T-helper 2 cell treated with Interferon-gamma antibody and Interleukin-4, amounts not matched to agents 5 μg/mL and 100 μg/mL, for 36 hours (primary cell): ENCODE measurements at places on chromosomes 2 and 18.

DNA sequence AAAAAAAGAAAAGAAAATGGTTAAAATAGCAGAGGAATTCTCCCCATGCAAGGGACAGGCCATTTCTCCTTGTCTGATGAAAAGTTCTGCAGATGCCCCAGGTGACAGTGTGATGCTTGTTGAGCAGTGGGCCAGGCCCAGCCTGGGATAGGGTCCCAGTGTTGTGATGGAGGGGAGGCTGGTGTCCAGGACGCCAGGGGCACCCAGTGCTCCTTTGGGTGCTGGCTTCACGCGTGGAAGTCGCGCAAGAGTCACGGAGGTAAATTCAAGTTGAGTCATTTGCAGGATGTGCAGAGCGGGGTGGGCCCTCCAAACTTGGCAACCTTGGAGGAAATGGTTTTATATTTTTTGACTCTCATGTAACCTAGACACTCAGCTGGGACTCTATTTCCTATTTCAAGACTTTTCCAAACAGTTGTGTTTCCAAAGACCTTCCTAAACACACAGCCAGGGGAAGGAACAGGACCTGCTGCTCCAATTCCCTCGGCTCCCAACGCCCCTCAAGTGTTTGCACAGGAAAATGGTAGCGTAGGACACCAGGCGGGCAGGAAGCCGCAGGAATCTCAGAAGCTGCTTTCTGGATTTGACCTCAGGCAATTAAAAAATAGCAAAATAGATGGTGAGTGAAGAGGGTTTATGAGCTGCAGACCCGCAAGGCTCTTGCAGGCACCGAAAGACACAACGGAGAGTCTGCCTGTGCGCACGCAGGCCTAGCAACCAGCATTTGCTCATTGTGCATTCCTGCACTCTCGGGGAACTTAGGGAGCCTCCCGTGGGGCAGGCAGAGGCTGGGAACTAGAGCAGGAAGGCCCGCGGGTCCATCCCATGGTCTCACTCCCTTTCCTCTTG is 107.1 kb upstream of the ODC1 start:
- no peaks in the 10 kb centered on the region for H3K27me3 ChIP-seq
- no peak overlapping the region for H3K4me3 ChIP-seq
- no peak overlapping the region for H3K27ac ChIP-seq
- no peaks in the 10 kb centered on the region for H3K36me3 ChIP-seq
- DNase-seq: no peak

DNA sequence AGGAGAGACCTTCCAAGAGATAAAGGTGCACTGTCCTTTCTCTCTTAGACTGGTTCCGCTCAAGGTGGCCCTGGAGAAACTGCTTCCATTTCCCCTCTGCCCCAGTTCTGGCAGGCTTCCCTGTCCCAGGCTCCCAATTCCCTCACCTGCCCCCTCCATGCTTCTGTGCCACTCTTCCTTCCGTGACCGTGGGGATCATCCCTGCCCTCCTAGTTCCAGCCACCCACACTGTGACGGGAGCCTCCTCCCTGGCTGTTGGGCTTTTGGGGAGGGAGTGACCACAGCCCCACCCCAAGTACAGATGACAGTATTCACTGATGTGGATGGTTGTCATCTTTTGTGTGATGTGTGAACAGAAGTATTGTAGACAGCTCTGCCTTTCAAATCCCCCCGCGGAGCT is 2.8 kb downstream of the IMPA2 start:
- no peak for DNase-seq
- H3K36me3 ChIP-seq: no peaks in the 10 kb centered on the region
- peaks cover 19% of the 10 kb centered on the region for H3K4me1 ChIP-seq
- no peak overlapping the region for H3K27ac ChIP-seq

GRCh38 chr2:218876562-218877219 is 4.0 kb upstream of the WNT10A start:
- peaks cover 59% of the 10 kb centered on the region for H3K27me3 ChIP-seq
- DNase-seq: peak; percentile 46
- no peak overlapping the region for H3K27ac ChIP-seq
- peaks cover 10% of the 10 kb centered on the region for H3K4me1 ChIP-seq
- no peaks in the 10 kb centered on the region for H3K36me3 ChIP-seq

GRCh38 chr2:102839668-102840388 is 78.0 kb downstream of the TMEM182 start:
- H3K27ac ChIP-seq: no peak overlapping the region
- no peak for DNase-seq
- H3K27me3 ChIP-seq: no peaks in the 10 kb centered on the region
- H3K4me3 ChIP-seq: no peak overlapping the region
- no peaks in the 10 kb centered on the region for H3K36me3 ChIP-seq

GRCh38 chr2:85799215-85799956 is 45.6 kb downstream of the ATOH8 start:
- H3K4me3 ChIP-seq: no peak overlapping the region
- H3K27me3 ChIP-seq: peaks cover 12% of the 10 kb centered on the region
- no peak overlapping the region for H3K27ac ChIP-seq
- peaks cover under 1% of the 10 kb centered on the region for H3K4me1 ChIP-seq
- no peak for DNase-seq

DNA sequence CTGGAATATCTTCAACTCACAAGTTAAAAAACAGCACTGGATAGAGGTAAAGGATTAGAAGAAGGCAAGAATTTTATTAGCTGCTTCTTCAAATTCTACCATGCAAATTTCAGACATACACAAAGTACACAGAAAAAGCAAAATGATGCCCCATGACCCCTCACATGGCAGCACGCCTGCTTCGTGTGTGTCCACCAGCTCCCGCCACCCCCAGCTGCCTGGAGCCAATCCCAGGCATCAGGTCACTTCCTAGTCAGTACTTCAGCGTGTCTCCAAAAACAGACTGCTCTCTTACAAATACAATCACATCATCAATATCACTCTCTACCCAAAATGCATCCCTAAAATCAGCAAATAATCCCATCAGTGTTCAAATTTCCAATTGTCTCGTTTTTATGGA is 35.8 kb downstream of the IMPA2 start:
- H3K27me3 ChIP-seq: no peaks in the 10 kb centered on the region
- no peak for DNase-seq
- no peak overlapping the region for H3K27ac ChIP-seq
- peaks cover 4% of the 10 kb centered on the region for H3K36me3 ChIP-seq
- H3K4me3 ChIP-seq: no peak overlapping the region

DNA sequence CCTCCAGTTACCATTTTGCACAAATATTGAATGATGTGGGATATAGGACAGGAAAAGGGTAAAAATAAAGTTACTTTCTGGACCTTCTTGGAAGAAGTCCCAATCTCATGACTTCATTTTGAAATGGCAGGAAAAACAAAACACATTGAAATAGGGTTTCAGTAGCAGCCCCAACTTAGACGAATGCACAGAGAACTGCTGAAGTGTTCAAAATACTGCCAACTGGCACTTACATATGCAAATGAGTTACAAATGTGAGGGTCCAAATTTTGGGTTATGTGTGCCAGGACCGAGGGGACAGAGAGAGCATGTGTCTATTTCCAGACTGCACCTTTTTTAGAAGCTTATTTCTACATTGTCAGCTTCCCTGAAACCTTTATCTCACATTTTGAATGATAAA is 112.9 kb upstream of the CCDC68 start:
- H3K27me3 ChIP-seq: no peaks in the 10 kb centered on the region
- H3K4me3 ChIP-seq: no peak overlapping the region
- DNase-seq: no peak
- H3K4me1 ChIP-seq: no peaks in the 10 kb centered on the region
- H3K27ac ChIP-seq: no peak overlapping the region
- no peaks in the 10 kb centered on the region for H3K36me3 ChIP-seq

- no peak overlapping the region for H3K4me3 ChIP-seq
- peak overlapping the region; percentile 90 for H3K27ac ChIP-seq
- peak; percentile 64 for DNase-seq
- H3K4me1 ChIP-seq: peaks cover 44% of the 10 kb centered on the region
- no peaks in the 10 kb centered on the region for H3K27me3 ChIP-seq
- H3K36me3 ChIP-seq: peaks cover 43% of the 10 kb centered on the region
Observed at GRCh38 chr2:68737711-68738110, 3.1 kb downstream of the ARHGAP25 start.

- H3K27me3 ChIP-seq: peaks cover 36% of the 10 kb centered on the region
- peaks cover 3% of the 10 kb centered on the region for H3K4me1 ChIP-seq
- no peak overlapping the region for H3K27ac ChIP-seq
- H3K36me3 ChIP-seq: no peaks in the 10 kb centered on the region
- no peak for DNase-seq
Observed at GRCh38 chr18:23641937-23642666, 20.6 kb downstream of the ANKRD29 start.

DNA sequence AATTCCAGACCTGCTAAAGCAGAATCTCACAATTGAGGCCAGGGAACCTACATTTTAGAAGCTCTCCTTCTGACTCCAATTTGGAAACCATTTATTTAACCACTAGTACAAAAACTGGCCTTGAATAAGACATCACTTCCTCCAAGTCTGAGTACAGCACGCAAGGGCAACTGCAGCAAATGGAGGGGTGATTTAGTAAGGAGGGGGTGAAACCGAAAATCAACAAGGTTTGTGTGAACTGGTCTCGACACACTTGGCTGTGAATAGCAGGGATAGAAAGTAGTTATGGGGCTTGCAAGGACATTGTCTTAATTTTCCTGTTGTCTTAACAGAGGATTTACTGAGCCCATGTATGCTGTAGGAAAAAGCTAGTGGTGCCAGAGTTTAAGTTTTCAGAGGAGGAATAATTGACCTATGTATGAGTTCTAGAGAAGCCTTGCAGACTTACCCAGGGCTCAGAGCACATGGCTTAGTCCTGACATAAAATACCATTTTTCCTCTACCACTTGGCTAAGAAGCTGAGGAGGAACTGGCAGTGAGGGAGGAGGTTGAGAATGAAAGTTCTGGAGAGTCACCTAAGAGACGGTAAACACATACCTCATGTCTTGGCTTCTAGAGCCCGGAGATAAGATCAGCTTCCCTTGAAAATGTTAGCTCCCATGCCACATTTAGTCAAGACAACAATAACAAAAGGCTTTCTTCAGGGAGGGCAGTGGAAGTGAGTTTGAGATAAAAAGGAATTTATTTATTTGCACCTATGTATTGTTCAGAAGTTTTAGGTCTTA is 114.8 kb downstream of the SMAD2 start:
- H3K27me3 ChIP-seq: no peaks in the 10 kb centered on the region
- H3K27ac ChIP-seq: no peak overlapping the region
- no peak overlapping the region for H3K4me3 ChIP-seq
- H3K4me1 ChIP-seq: peaks cover 5% of the 10 kb centered on the region

GRCh38 chr2:230471074-230471473 is 55.1 kb downstream of the SP100 start:
- H3K27ac ChIP-seq: peak overlapping the region; percentile 29
- H3K36me3 ChIP-seq: peaks cover 87% of the 10 kb centered on the region
- no peaks in the 10 kb centered on the region for H3K27me3 ChIP-seq
- DNase-seq: no peak
- H3K4me3 ChIP-seq: no peak overlapping the region
- H3K4me1 ChIP-seq: peaks cover 36% of the 10 kb centered on the region

DNA sequence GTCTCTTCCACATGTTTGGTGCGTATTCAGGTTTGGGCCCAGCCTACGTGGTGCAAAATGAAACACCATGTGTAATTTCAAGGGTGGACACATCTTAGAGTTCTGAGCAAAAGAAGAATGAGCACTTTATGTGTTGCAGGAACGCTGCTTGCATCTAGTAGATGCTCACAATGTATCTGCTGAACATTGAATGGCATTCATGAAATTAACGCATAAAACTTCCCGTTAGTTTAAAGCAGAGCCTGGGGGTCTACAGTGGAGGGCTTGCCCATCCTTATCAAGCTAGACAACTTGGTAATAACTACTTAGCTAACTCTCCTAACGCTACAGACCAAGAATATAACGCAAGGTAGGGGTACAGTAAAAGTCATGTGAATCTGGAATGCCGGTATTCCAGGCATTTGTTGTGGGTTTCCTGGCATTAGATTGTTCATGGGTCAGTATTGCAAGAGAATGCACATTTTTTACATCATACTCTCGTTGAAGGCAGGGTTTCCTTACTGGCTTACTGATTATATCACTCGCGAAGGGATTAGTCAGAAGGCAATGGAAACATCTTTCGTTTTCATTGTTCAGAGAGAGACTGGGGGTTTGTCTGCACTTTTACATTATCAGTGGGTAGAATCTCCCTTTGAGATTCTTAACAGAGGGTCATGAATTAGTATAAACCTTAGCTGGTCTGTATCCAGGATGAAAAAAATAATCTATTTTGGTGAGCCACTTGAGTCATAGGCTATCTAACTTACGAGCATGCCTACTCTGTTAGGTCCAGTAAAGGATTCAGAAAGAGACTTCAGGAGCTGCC is 229.5 kb upstream of the EPAS1 start:
- peak overlapping the region; percentile 25 for H3K4me3 ChIP-seq
- H3K27ac ChIP-seq: peak overlapping the region; percentile 28
- no peaks in the 10 kb centered on the region for H3K27me3 ChIP-seq
- H3K4me1 ChIP-seq: peaks cover 31% of the 10 kb centered on the region
- H3K36me3 ChIP-seq: no peaks in the 10 kb centered on the region

- no peak overlapping the region for H3K27ac ChIP-seq
- H3K4me3 ChIP-seq: no peak overlapping the region
- H3K4me1 ChIP-seq: no peaks in the 10 kb centered on the region
- H3K27me3 ChIP-seq: no peaks in the 10 kb centered on the region
Observed at GRCh38 chr18:27057519-27058234, 127.4 kb downstream of the CHST9 start.

DNA sequence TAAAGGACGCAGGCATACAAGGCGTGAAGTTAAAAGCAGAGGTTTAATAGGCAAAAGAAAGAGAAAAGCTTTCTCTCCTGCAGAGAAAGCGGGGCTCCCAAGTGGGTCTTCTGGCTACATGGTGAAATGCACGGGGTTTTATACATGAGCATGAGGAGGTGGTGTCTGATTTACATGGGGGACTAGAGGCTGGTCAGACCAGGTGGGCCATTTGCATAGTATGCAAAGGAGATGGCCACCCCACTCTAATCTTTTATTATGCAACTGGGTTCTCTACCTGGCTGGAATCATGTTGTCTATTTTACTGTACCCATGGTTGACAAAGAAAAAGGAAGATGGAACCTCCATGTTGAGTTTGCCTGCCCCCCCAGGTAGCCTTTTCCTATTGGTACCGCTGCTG is 356.2 kb downstream of the KCNJ3 start:
- DNase-seq: no peak
- no peak overlapping the region for H3K27ac ChIP-seq
- H3K4me1 ChIP-seq: no peaks in the 10 kb centered on the region
- H3K27me3 ChIP-seq: no peaks in the 10 kb centered on the region
- H3K4me3 ChIP-seq: no peak overlapping the region

- no peak overlapping the region for H3K27ac ChIP-seq
- no peak overlapping the region for H3K4me3 ChIP-seq
- H3K27me3 ChIP-seq: no peaks in the 10 kb centered on the region
- DNase-seq: no peak
Observed at GRCh38 chr2:99880148-99880963, 262.0 kb downstream of the AFF3 start.

DNA sequence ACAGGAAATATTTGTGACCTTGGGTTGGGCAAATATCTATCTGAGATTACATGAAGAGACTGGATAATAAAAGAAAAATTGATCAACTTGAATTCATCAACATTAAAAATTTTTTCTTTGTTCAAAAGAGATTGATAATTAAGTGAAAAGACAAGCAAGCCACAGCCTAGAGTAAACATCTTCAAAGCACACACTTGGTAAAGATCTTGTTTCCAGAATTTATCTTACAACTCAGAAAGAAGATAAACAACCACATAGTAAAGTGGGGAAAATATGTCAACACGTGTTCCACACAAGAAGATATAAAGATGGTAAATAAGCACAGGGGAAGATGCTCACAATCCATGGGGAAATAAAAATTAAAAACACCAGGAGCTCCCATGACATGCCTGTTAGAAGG is 195.9 kb downstream of the SOX11 start:
- H3K27me3 ChIP-seq: no peaks in the 10 kb centered on the region
- DNase-seq: no peak
- H3K27ac ChIP-seq: no peak overlapping the region
- no peak overlapping the region for H3K4me3 ChIP-seq
- no peaks in the 10 kb centered on the region for H3K36me3 ChIP-seq
